ENCODE measurements at places on chromosomes 6 and 20. TPM values are rescaled to one million over a fixed set of nuclear protein-coding genes. Genes with fewer than 3 reads are reported as not detected.

Gene HEY2
- total RNA-seq = 0.98 TPM

Gene FNDC11
- total RNA-seq = not detected

Gene ITPR3
- 50.1 TPM for total RNA-seq

Gene MTFR2
- total RNA-seq = 1.2 TPM

Gene NRSN1
- total RNA-seq = 1.5 TPM
